ENCODE measurements at places on chromosomes 7 and 10.

DNA sequence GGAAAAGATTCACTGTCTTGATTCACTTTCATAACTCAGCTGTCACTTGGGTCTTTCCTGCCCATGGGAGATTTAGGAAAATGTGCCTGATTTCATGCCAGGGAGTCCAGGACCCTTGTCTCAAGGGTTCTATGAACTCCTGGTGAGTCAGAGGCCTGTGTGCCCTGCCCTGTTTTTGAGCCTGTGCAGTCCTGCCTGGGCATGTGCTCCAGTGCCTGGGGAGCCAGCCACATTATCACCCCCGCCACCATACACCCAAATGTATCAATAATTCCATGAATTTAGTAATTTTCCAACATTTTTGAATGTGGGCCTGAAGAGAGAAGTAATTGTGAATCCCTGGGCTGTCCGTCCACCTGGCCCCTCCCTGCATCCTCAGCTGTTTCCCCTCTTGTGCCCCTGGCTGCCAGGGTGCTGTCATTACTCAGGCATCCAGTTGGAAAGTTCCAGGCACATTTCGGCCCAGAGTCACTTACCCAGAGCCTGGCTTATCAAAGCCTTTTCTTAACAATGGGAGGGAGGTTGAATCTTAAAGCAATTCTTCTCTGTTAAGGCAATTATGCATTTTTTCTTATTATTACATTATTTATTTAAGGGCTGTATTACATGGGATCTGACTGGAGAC lies 287.8 kb upstream of the CDC14C start:
- DNase-seq, result no peak

DNA sequence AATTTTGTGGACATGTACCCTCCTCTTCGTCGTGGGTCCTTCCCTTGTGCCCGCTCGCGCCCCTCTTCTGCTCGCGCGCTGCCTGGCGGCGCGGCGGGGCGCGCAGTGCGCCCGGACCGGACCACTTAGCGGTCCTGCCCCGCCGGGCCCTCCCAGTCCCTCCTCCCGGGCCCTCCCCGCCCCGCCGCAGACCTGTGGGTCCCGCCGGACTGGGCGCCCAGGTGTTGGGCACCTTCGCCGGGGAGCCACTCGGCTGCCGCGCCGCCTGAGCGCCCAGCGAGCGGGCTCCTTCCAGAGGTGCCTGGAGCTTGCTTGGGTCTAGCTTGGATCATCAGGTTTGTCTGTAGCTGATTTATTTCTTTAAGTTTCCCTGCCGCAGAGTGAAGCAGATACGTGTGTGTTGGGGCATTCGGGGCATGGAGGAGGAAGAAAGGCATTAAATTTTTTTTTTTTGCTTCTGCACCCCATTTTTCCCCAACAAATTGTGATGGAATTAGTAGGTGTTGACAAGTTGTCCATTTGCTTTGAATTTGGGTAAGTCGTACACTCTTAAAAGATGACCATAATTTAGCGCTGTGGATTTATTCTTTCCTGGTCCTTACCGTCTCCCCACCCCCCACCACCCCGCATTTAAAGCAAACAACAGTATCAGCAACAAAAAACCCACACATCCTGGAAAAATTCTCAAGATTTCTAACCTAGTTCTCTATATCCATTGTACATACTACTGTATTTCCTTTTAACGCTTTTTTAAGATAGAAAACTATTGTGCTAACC lies 905 bp downstream of the C1GALT1 start:
- peak; percentile 52 for DNase-seq

DNA sequence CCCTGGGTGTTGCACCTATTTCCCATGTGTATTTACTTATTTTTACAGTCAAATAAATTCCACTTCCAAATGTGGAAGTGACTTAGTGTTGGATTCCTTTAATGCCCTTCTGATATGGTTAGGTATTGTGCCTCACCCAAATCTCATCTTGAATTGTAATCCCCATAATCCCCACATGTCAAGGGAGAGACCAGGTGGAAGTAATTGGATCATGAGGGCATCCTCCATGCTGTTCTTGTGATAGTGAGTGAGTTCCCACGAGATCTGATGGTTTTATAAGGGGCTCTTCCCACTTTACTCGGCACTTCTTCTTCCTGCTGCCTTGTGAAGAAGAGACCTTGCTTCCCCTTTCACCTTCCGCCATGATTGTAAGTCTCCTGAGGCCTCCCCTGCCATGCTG lies 136.9 kb downstream of the SNX10 start:
- no peak for DNase-seq

DNA sequence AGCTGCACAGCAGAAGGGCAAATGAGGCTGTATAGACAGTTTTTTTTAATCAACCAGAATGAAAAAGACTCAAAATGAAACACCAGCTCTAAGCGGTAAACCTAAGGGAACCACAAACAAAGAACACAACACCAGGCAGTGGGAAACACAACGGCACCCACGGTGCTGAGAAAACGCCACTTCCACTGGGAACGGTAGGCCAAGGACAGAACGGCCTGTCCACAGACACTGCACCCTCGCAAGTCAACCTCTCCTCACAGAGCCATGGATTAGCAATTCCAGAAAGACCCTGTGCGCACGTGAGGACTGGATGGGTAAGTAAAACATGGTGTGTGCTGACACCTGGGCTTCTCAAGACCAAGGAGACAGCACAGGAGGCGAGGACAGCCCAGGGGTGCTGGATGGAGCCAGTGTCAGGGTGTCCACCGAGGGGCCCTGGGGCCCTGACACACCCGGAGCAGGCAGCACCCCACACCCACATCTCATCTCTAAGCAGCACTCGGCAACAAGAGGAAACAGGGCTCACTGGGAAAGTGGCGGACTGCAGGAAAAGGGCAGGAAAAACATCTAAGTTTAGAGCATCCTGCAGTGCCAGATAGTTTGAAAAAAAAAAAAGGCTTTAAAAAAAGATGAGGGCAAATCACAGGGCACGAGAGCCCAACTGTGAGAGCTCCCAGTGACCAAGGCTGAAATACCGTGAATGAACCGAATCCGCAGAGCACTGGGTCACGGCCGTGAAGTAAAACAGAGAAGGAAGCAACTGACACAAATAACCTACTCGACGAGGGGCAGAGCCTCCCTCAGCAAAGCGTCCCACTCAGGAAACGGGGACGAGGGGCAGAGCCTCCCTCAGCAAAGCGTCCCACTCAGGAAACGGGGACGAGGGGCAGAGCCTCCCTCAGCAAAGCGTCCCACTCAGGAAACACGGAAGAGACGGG lies 120.2 kb downstream of the MAD1L1 start:
- DNase-seq, result no peak

DNA sequence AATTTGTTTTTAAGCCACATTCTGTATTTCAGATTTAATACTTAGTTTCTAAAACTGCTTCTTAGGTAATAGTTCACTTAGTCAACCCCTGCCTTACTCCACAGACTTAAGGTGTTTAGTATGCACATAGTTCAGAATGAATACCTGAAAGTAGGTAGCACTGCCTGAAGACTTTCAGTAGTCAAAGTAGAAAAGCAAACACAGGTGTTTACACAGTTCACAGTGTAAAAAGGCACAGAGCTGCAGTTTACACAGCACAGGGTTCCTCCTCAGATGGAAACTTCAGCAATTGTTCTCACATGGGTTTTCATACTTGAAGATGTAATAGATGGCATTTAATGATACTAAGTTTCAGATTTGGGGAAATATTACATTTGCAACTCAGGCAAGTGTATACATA lies 3.1 kb upstream of the PKD1L1 start:
- DNase-seq, result no peak

DNA sequence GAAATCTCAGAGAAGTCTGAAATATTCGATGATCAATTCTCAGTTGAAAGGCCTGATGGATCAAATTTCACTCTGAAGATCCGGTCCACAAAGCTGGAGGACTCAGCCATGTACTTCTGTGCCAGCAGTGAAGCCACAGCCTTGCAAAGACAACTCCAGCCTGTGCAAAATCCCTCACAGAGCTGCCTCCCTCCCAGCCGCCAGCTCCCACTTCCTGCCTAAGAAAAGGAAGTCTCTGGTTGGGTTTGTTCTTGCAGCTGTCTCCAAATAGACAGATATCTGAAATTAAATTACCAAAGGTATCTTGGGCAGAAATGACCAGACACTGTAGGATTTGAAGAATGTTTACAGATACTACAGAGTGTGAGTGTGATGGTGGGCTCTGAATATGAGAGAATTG lies 43.4 kb upstream of the PRSS58 start:
- DNase-seq, result no peak

GRCh38 chr7:33539659-33540400 lies 365.5 kb upstream of the BMPER start:
- DNase-seq, result no peak

GRCh38 chr10:115649217-115649616 lies 556.1 kb downstream of the ATRNL1 start:
- DNase-seq, result no peak

All from EL (cell line).